ENCODE measurements at places on chromosomes 1 and 21. TPM values are rescaled to one million over a fixed set of nuclear protein-coding genes. Genes with fewer than 3 reads are reported as not detected.

OTUD3 gene
- total RNA-seq: 20.4 TPM

RGS1 gene
- total RNA-seq: 295 TPM

EEIG2 gene
- total RNA-seq: 14.6 TPM

DNA sequence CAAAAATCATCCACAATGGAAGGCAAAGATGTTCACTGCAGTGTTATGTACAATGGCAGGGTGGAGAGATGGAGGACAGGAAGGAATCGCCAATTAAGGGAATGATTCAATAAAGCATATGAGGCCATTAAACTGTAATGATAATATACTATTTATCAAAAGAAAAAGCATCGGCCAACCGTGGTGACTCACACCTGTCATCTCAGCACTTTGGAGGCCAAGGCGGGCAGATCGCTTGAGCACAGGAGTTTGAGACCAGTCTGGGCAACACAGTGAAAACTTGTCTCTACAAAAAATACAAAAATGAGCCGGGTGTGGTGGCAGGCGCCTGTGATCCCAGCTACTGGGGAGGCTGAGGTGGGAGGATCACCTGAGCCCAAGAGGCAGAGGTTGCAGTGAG lies 89.1 kb downstream of the SSBP3 start:
- H3K36me3 ChIP-seq: peaks cover 2% of the 10 kb centered on the region
- DNase-seq: no peak
- H3K4me1 ChIP-seq: peaks cover 39% of the 10 kb centered on the region
- H3K27me3 ChIP-seq: no peaks in the 10 kb centered on the region

DNA sequence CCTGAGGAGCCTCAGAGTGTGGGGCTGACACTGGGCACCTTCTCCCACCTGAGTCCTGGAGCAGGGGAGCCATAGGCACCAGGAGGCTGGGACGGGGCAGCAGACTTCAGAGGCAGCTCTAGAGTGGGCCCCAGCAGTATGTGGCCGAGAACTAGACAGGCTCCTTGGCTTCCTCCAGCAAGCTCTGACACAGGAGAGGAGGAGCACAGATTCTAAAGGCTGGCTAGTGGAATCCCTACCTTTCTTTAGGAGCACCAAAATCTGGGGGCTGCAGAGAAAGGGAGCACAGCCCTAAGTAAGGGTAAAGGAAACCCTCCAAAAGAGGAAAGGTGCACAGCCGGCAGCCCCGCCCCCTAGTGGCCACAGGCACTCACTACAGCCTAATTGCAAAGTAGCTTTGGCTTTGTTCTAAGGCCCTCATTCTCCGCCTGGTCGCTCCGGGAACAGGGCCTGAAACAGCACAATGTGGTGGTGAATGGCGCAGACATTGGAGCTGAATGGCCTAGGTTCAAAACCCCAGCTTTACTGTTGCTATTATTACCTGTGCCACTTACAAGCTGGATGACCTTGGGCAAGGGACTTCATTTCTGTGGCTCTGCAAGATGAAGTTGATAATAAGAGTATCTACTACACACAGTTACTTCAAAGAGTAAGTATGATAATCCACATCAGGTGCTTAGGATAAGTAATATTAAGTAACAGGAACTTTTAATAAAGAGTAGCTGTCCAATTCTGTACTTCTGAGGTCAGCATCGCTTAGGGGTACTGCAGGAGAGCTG lies 8.8 kb upstream of the GUCA2A start:
- H3K27me3 ChIP-seq: no peaks in the 10 kb centered on the region
- no peak overlapping the region for H3K27ac ChIP-seq
- no peak overlapping the region for H3K4me3 ChIP-seq
- H3K36me3 ChIP-seq: no peaks in the 10 kb centered on the region
- no peaks in the 10 kb centered on the region for H3K4me1 ChIP-seq
- DNase-seq: peak; percentile 36

DNA sequence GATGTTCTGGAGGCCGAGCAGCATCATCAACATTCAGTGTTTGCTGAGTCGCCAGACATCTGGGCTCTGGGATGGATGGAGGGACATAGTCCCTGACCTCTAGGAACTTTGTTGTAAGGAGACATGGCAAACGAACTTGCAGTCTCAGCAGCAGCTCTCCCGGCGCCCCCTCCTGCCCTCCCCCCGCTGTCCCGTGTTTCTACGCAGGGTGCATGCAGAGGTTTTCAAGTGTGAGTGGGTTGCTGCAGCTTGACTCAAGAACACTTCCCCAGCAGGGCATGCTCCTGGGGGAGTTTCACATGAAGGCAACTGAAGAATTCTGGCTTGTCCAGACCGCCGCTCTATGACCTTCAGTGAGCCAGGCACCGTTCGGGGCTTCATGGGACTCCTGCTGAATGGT lies 121.9 kb downstream of the CAMTA1 start:
- H3K27ac ChIP-seq: no peak overlapping the region
- no peak for DNase-seq
- H3K36me3 ChIP-seq: no peaks in the 10 kb centered on the region
- no peak overlapping the region for H3K4me3 ChIP-seq
- H3K4me1 ChIP-seq: peaks cover 9% of the 10 kb centered on the region

TLCD4 gene
- total RNA-seq: 0.09 TPM

Data from T-cell (primary cell).